PC-3 (cell line): ENCODE measurements at places on chromosomes 7 and 10.

- DNase-seq, result no peak
These were observed 82.4 kb upstream of the CHST15 start for GRCh38 chr10:124175701-124176348.

- DNase-seq, result no peak
These were observed 384.1 kb upstream of the COBL start for GRCh38 chr7:51700593-51701215.

- peak; percentile 33 for DNase-seq
These were observed 63.5 kb downstream of the COBL start for GRCh38 chr7:51253157-51253556.

GRCh38 chr10:12416344-12417050, 67.2 kb downstream of the CAMK1D start:
- no peak for DNase-seq

GRCh38 chr7:1105189-1105588, 17.3 kb downstream of the GPER1 start:
- DNase-seq, result no peak

GRCh38 chr10:31702005-31702404, 226.6 kb downstream of the ARHGAP12 start:
- no peak for DNase-seq

DNA sequence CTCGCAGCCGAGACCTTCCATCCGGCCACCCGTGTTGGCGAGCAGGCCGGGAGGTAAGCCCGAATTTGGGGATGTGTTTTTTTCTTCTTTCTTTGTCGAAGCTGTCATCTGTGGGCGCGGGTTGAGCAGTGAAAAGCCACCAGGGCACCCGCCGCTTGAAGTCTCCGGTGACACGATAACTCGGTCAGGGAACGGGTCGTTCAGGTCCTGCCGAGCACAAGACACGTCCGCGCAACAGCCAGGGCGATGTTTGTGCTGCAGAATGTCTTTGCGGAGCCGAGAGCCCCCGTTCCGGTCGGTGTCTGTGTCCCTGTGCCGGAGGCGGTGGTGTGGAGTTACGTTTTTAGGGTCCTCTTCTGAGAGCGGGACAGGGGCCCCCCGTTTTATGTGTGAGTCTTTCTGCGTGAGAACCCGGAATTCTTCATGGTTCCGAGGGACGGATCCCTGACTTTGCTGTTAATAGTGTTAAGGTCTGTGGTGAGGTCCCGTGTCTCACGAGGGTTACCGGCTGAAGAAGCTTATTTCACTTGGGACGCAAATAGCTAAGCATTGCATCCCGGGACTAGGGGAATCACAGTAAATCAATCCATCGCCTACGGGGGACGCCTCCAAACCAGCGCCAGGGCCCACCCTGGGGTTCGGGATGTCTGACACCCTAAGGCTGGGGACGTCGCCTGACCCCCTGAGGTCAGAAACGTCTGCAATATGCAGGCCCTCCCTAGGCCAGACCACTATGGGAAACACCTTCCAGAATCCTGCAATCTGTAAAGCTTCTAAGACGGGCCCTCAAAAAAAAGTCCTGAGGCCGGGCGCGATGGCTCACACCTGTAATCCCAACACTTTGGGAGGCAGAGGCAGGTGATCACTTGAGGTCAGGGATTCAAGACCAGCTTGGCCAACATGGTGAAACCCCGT, 99.5 kb downstream of the ELFN1 start:
- no peak for DNase-seq

DNA sequence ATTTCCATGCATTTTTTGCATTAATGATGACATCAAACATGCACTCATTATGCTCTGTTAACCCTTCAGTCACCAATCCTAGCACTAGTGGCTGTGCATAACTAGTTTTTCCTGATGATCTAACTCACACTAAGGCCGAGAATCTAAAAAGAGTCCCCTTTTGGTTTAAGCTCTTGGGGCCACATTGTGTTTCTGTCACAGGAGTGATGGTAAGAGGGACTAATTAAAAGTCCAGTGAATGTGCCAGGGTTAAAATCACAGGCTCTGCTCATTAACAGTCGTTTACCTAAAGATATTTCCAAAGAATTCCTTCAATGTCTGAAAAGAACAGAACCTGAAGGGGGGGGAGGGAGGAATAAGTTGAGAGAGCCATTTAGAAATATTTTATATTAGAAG, 359.0 kb upstream of the ANKRD30A start:
- no peak for DNase-seq

GRCh38 chr10:78844960-78845607, 223.7 kb upstream of the ZMIZ1 start:
- DNase-seq, result peak; percentile 53

GRCh38 chr7:87507446-87507845, 32.0 kb upstream of the ABCB4 start:
- DNase-seq, result peak; percentile 36

DNA sequence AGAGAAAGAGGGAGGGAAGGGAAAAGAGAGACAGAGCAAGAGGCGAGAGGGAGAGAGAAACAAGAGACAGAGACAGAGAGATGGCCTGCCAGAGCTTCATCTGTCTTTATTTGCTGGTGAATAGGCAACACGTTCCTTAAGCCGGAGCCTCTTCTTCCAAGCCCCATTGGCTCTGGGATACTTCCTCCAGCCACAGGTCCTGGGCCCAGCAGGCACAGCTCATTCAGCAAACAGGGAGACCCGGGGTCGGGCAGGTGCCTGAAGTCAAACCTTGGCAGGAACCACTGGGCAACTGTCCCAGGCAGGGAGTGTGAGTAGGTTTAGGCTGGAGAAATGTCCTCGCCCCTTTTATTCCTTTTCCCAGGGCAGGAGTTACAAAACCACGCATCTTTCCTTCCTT, 68.2 kb downstream of the MYL10 start:
- DNase-seq, result no peak

- no peak for DNase-seq
These were observed 374.6 kb downstream of the CALN1 start for GRCh38 chr7:72037516-72037915.

GRCh38 chr10:32961895-32962369, 3.9 kb upstream of the ITGB1 start:
- peak; percentile 95 for DNase-seq

DNA sequence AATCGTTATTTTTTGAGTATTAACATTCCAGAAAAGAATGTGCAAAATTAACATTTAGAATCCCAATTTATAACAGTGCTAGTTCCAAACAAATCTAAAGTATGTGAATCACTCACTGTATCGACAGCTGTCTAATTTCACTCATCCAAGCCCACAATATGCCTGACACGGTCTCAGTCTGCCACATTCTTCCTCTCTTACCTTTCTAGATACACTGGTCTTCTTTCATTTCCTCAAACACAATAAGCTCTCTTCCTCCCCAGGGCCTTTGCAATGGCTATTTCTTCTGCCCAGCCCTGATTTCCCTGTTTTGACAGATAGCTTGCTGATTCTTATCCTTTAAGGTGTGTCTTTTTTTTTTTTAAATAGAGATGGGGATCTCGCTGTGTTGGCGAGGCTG, 48.8 kb downstream of the UBE2H start:
- no peak for DNase-seq

DNA sequence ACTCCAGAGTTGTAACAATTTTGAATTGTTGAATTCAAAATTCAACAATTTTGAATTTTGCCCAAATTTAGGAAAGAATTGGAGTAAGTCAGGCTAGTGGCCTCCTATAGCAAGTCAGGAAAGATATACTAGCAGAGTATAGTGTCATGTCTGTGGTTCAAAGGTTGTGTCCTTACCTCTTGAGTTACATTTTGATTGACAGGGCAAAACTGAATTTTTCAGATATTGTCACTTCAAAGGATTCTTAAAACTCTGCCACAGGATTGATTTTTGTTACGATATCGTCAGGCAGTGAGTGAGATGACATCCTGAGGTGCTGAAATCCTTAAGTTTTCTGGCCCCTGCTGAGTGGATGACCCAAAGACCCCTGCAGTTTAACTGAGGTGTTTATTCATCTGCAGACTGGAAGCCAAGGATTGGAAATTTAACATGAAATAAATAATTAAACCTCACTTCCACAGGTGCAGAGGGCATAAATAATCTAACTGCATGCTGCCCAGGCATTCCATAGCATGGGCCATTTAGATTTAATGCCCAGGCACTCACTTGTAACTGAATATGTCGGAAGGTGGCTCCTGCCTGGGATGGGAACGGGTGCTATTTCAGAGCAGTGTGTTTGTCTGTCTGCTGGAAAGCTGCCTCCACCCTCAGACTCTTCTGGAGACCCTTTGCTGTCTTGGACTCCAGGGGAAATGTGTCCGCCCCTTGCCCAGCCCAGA, 50.8 kb downstream of the RBM20 start:
- no peak for DNase-seq

- no peak for DNase-seq
These were observed 27.1 kb downstream of the ST7 start for GRCh38 chr7:116980354-116980753.

DNA sequence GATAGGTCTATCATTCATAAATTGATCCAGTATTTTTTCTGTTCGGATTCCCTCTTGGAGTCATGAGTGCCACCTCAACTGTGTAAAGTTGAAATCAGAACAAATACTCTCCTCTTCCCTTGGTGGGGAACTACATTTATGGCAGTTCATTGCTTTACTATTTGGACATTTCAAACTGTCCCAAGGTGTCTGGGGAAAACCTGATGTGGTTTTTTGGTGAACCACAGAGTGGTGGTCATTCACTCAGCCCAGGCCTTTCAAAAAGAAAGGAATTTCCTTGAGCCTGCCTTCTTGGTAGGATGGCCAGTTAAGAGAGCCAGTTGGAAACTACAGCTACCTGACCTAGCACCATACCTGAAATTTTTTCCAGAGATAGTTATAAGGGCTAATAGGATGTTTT, 59.0 kb downstream of the ABCB1 start:
- DNase-seq, result no peak

DNA sequence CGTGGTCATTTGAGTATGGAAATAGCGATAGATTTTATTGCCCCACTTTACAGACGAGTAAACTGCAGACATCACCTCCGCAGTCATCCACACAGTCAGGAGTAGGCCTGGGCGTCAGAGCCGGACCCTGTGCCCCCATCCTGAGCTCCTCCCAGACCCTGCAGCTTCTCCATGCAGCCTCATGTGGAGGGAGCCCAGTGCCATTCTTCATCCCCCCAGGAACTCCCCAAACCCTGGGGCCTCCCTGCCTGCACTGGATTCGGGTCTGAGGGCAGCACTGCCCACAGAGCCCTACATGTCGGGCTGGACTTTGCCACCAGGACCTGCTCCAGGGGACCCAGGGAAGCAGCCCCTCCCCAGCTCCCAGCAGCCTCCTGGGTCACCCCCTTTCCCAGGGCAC, 100.8 kb downstream of the MKI67 start:
- DNase-seq, result no peak
